Fibroblast of mammary gland (primary cell): ENCODE measurements at places on chromosomes 5 and 9.

- no peak for DNase-seq
Observed at GRCh38 chr9:32423371-32423770, 38.9 kb downstream of the ACO1 start.

GRCh38 chr9:115923903-115924668 is 229.5 kb upstream of the PAPPA start:
- peak; percentile 84 for DNase-seq

- DNase-seq = no peak
Observed at GRCh38 chr9:4922730-4923129, 62.3 kb upstream of the JAK2 start.

GRCh38 chr9:5510989-5511388 is 658 bp downstream of the PDCD1LG2 start:
- peak; percentile 66 for DNase-seq

DNA sequence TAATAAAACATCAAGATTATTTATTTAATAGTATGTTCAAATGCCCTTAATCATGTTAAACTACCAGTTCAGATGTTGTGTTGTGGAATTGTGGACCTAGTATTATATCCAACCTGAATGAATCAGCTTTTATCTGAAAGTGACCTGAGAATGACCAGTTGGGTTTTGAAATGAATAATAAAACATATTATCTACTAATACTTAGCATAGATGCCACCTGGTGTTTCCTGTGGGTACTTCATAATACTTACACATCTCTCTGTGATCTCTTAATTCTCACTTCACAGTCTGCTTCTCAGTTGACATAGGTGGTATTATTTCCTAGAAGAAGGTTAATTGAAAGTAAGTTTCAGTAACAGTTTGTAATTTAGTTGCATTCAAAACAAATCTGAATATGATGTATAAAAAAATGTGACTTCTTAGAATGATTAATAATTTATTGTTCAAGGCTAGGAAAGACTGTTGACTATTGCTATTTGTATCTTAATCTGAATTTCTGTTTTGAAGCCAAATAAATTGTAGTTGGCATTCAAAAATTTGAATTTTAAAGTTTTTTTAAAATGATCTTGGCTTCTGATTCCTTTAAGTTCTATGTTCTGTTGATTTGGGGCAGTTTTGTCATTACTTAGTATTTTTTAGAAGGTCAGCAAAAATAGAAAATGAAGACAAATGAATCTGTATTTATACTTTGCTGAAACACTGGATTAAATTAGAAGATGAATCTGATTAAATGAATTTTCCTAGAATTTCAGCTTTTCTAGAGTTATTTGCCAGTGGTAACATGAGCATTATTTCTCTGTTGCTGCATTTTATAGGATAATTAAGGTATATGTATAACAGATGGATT is 48.2 kb downstream of the KIF2A start:
- peak; percentile 70 for DNase-seq

GRCh38 chr5:133304178-133304577 is 252.4 kb downstream of the HSPA4 start:
- no peak for DNase-seq

GRCh38 chr5:171092194-171092593 is 216.9 kb upstream of the TLX3 start:
- peak; percentile 74 for DNase-seq

- DNase-seq = no peak
Observed at GRCh38 chr5:155125551-155126095, 112.1 kb downstream of the KIF4B start.

DNA sequence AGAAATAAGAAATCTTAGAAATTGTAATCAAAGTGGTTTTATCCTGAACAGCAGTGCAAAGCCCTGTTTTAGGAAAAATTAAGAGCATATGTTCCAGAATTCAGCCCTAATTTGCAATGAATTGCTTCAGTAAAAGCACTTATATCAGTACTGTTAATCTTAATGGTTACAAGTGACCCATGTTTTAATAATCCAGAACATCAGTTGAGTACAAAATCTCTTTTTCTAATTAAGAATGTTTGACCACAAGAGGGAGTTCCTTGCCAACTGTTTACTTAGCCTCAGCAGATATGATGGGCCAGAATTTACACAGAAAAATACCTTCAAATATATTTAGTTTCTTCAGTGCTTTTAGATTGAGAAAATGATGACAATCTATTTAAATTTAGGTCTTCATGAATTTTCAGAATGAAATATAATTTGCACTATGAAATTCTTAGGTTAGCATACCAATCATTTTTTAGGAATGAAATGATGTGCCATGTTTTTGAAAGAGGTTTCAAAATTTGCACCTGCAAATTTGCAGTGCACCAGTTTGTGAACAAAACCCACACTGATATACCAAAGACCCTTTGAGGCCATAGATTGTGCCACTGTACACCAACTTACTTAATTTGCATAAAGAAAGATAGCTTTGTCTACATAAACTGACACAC is 926.3 kb upstream of the ARRDC3 start:
- peak; percentile 67 for DNase-seq

DNA sequence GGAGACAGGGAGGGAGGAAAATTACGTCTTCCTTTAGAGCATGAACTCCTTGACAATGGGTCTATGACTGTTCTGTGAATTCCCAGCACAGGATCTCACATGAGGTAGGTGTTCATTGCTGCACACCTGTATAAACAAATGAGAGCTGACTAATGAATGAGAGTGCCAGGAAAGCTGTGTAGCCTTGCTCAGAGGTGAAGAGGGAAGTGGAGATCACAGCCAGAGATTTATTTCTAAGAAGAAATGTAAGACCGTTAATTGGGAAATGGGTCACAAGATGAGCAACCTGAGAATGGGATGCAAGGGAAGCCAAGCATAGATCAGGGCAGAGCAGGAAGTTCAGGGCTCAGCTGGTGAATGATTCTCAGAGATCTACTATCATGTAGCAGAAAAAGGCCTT is 295.1 kb downstream of the CDK5RAP2 start:
- DNase-seq = no peak

GRCh38 chr9:37668116-37668601 is 17.4 kb downstream of the FRMPD1 start:
- no peak for DNase-seq

- DNase-seq = no peak
Observed at GRCh38 chr5:138490648-138491283, 25.5 kb downstream of the EGR1 start.

- peak; percentile 6 for DNase-seq
Observed at GRCh38 chr9:78073722-78074121, 42.1 kb upstream of the GNAQ start.

GRCh38 chr5:75551471-75551870 is 39.8 kb downstream of the POLK start:
- peak; percentile 85 for DNase-seq

GRCh38 chr9:86977205-86977835 is 30.0 kb upstream of the GAS1 start:
- DNase-seq = peak; percentile 63

GRCh38 chr5:95826949-95827891 is 4.7 kb upstream of the GLRX start:
- DNase-seq = no peak

DNA sequence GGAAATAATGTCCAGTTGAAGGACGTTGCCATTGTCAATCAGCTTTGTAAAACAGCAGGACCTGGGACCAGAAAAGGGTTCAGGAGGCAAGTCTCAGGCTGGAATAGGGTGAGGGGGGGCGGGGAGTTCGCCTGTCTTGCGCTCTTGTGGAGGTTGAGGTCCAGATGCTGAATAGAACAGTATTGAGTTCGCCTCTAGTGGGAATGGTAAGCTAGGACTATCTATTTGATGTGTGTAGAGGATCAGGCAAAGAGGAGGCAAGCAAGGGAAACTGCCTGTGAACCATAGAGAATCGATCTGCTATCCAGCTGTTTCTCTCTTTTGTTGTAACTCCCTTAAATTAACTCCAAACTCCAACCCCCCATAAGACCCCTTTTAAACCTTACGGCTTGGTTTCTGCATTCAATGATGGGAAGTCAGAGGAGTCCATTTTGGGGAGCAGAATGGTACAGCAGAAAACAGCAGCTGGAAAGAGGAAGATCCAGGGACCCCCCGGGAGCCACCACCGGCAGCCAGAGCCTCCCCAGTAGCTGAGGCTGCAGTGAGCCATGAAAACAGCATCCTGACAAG is 133.7 kb downstream of the SLC28A3 start:
- DNase-seq = no peak

- peak; percentile 19 for DNase-seq
Observed at GRCh38 chr9:131361202-131361833, 32.6 kb upstream of the PRRC2B start.

GRCh38 chr5:38598994-38599617 is 42.7 kb upstream of the LIFR start:
- DNase-seq = peak; percentile 84

DNA sequence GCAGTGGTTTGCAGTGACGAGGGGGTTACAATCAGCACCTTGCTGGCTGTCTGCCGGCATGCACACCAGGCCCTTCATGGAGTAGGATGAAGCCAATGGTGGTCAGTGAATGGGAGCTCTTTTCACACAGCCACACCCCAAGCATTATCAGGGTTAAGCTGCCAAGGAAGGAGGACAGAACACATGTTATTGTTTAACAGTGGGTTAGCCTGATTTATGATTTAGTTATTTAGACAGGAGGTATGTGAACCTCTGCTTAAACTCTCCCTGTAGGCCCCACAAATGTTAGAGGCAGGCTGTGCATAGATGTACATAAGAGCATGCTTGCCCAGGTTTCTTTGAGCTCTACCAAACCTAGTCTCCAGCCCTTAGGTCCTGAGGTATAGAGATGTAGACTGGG is 262.9 kb downstream of the SPOCK1 start:
- peak; percentile 45 for DNase-seq

GRCh38 chr5:93348231-93348630 is 232.8 kb downstream of the NR2F1-AS1 start:
- no peak for DNase-seq

DNA sequence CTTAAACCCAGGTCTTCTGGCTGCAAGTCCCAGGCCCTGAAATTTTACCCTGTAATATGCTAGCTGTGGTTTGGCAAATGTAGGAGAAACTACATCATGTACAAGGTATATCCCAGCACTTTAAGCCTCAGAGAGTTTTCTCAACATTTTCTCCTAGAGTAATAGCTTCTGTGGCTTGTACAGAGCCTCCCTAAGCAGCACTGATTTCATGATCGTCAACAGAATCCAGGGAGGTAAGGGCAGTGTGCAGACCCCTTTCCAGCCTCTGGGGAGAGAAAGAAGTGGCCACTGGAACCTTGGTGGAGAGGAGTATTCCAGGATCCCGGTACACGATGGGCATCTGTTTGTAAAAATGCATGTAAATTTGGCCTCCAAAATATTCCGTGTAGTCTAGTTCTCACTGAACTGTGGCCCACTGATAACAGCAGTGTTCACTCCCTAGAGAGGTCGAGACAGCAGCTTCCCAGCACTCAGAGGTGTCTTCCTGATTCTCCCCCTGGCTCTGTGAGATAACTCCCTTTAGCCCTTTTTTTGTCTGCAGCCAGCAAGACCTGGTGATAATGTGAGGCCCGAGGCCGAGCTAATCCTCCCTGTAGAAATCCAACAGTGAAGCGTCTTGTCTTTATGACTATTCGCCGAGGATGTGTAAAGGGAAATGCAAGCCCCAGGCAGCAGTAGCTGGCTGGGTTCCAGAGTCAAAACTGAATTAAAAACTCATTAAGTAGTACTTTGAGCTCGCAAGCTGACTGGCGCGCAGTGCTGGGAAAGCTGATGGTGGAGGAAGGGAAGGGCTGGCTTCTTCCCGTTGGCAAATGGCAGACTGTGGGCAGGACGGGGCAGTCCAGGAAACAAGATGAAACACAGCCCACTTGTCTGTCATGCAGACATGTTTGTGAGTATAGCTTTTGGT is 59.0 kb downstream of the MAP1B start:
- DNase-seq = peak; percentile 79

DNA sequence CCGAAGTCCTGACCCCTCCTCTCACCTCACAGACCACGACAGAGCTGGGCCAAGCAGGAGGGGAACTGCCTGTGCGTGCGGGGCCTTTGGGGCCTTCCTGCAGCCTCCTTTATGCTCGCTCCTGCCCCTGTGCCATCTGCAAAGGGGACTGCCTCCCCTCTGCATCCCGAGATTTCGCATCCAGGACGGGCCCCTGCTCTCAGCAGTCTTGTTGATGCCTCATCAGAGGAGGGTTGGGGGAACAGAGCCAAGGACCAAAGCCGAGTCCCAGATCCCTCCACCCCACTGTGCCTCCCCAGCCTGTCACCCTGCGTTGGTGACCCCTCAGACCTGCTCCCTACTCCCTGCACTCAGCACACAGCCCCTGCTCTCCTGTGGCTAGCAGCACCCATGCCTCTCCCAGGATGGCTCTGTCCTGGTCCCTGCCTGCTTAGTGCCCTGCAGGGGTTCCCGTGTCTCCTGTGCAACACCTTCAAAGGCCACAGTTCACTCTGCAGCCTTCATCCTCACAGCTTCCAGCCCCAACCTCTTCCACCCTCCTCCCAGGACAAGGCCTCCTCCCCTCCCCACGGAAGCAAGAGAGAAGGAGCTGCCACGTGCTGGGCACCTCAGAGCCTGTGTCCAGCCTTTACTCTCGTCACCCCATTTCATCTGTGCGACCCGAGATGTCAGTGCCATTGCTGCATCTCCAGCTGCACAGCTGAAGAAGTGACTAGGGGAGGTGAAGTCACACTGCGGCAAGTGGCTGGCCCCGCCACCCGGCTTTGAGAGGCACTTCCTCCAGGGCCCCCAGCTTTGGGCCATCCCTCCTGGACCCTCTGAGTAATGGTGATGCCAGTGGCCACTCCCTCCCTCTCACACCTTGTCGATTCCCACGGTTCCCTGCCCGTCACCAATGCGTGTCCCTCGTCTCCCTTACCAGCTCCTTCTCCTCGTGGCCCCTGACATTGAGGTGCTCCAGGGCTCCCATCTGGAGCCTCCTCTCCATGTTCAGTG is 62.6 kb upstream of the LRRTM2 start:
- no peak for DNase-seq

- DNase-seq = no peak
Observed at GRCh38 chr5:139705655-139706587, 57.8 kb downstream of the CXXC5 start.

- no peak for DNase-seq
Observed at GRCh38 chr5:24376616-24377015, 268.2 kb downstream of the CDH10 start.

GRCh38 chr9:13550519-13550918 is 271.0 kb upstream of the MPDZ start:
- DNase-seq = no peak
